ENCODE measurements at places on chromosomes 16 and 17.

DNA sequence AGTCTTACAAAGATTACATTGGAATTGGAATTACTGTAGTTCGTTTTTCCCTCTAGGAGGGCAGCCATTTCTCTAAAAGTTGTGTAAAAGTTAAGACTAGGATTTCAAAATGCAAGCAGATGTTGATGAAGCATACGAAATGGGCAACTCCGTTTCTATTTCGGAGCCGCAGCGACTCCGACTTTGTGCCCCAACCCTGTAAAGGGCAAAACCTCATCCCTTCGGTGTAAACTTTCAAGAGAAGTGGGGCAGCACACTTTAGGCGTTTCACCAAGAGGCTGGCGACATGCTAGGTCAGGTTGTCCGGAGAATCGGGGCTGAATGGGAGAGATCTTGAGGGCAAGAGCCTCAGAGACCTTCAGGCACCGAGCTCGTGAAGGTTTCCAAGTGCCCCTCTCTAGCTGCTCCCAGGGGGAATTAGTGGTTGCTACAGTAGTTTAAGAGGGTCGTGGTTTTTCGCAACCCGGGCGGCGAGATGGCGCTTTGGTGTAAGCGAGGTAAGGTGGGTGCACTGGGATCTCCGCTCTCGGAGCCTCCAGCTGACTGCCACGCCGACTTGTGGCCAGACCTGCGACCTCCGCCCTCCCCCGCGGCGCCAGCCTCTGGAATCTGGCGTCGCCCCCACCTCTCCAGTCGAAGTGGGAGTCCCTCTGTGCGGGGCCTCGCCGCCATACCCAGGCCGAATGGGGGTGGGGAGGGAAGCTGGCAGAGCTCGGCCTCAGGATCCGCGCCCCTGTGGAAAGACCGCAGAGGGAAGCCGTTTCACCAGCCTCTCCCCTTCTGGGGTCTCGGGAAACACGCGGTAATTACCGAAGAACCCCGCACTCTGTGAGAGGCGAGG is 1.0 kb upstream of the HEXIM2 start:
- DNase-seq, result peak; percentile 94

GRCh38 chr17:2612630-2613029 is 19.2 kb downstream of the PAFAH1B1 start:
- DNase-seq, result no peak

- DNase-seq, result peak; percentile 44
Measured at GRCh38 chr16:28146536-28146935, 65.2 kb downstream of the XPO6 start.

- DNase-seq, result no peak
Measured at GRCh38 chr17:73550556-73550955, 93.7 kb downstream of the SDK2 start.

DNA sequence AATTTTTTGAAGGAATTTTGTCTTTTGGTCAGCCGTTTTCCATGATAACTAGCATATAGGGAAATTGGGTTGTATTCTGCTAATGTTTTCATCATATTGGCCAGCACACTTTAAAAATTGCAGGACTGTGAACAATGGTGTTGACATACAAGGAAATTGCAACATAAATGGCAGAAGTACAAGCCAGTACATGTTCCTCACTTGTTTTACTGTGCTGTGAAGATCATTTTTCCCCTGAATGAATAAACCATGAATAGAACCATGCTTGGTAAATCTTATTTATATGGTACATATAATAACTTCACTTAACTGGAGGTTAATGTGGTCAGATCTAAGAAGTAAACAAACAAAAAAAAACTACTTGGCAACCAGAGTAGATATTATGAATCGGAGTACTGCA is 22.8 kb downstream of the OMG start:
- DNase-seq, result no peak

DNA sequence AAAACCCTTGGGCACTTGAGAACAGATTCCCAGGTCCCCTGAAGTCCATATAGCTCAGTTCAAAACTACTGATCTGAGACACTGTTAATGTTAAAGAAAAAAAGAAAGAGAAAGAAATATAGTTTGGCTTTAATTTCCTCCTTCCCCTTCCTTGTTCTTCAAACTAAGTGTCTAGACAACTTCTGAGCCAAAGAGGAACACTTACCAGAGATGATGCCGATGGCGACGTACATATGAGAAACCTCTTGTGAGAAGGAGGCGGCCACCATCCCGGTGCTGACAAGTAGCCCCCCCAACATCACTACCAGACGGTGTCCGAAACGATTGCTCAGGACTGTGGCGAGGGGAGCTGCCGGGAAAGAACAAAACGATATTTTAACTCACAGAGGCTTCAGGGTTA is 17.2 kb downstream of the SLC16A6 start:
- no peak for DNase-seq

DNA sequence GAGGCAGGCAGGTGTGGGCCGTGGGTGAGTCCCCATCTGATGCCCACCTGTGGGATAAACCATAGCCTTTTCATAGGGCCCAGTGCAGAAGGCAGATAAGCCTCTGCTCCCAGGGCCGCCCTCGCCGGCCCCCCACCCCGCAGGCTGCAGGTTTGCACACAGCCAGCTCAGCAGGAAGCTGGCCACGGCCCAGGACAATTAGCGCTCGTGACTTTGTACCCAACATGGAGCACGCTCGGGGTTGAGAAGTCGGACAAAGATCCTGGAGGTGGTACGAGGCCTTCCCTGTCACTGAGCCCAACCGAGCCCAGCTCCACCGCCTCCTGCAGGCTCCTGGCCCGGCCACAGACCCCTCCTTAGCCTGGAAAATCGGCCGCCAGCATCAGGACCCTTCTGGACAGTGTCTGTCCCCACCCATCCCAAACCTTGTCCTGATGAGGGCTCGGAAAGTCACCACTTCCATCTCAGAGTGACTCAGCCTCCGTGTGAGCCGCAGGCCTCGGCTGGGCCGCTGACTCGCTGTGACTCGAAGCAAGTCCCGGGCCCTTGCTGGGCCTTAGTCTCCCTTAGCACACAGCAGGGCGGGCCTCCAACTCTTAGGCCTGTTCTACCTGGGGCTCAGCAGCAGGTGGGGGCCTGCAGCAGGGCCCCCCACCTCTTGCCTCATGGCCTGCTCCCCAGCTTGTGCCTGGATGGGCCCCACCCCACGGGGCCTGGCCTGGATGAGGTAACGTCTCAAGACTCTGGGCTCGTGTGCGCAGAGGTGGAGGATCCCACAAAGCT is 22.7 kb downstream of the FAM83G start:
- DNase-seq, result peak; percentile 49

GRCh38 chr16:49399594-49400364 is 26.2 kb downstream of the C16orf78 start:
- DNase-seq, result no peak

- no peak for DNase-seq
Measured at GRCh38 chr17:57278740-57279387, 22.5 kb downstream of the MSI2 start.

- no peak for DNase-seq
Measured at GRCh38 chr17:63132459-63132911, 166.4 kb downstream of the TANC2 start.

DNA sequence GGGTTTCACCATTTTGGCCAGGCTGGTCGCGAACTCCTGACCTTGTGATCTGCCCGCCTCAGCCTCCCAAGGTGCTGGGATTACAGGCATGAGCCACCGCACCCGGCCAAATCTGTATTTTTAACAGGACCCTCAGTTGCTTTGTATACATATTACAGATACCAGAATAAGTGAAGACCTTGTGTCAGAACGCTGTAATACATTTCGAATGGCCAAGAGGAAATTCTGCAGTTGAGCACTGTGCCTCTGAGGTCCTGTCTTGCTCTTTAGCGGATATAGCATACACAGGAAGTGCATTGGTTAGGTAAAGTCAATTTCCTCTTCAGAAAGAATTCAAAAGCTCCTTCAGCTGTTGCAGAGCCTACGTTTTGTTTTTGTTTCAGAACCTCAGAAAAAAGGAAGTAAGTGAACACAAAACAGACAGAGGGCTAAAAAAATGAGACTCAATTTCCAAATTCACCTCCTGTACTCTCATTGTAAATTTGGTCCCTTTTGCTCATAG is 15.7 kb downstream of the CRLF3 start:
- DNase-seq, result no peak

- peak; percentile 76 for DNase-seq
Measured at GRCh38 chr16:31537362-31538242, 9.9 kb downstream of the AHSP start.

GRCh38 chr17:15963670-15964110 is 18.8 kb downstream of the ADORA2B start:
- DNase-seq, result peak; percentile 49

GRCh38 chr17:81021531-81022343 is 13.2 kb upstream of the BAIAP2 start:
- no peak for DNase-seq

- DNase-seq, result peak; percentile 74
Measured at GRCh38 chr16:11497851-11498289, 88.8 kb downstream of the LITAF start.

GRCh38 chr16:75265911-75266701 is 14.7 kb upstream of the BCAR1 start:
- DNase-seq, result peak; percentile 95

- DNase-seq, result no peak
Measured at GRCh38 chr17:76410328-76410965, 26.0 kb downstream of the SPHK1 start.

GRCh38 chr17:42016941-42017865 is at the start of gene DNAJC7:
Gene DNAJC7 (minus strand): TSS chr17:42017439. CDS start chr17:42017416, 23 bp downstream.
- peak; percentile 95 for DNase-seq

DNA sequence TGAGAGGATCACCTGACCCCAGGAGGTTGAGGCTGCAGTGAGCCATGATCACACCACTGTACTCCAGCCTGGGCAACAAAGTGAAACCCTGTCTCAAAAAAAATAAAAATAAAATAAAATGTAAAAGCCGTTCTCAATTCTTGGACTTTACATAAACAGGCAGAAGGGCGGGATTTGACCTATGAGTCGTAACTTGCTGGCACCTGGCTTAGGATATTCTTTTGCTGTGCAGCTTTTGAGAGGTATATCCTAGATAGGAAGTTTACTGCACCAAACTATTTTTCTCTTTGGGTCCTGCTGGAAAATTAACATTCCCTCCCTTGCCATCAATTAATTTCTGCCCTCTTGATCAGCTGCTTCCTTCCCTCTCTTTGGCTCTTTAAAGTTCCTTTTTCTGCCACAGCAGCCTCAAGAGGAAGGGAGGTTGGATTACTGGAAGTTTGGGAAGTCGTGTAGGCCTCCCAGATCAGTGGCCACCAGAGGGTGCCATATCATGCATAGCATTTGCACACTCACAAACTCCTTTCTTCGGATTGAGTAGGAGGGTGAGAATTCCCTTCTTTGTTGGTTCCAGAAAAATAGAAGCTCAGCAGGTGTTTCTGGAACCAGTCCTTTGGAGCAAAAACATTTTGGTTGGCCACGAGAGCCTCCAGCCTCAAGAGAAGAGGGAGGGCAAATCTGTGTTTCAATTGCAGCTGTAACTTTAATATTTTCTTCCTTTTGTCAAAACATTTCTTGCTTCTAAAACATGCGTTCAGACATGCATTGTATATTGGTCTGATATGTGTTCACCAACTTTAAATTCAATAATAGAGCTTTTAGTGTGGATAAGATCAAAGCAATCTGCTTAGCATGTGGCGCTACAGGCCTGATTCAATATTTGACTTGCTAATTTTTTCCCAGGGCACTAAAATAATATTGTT is 147.3 kb downstream of the CCDC182 start:
- DNase-seq, result peak; percentile 89

DNA sequence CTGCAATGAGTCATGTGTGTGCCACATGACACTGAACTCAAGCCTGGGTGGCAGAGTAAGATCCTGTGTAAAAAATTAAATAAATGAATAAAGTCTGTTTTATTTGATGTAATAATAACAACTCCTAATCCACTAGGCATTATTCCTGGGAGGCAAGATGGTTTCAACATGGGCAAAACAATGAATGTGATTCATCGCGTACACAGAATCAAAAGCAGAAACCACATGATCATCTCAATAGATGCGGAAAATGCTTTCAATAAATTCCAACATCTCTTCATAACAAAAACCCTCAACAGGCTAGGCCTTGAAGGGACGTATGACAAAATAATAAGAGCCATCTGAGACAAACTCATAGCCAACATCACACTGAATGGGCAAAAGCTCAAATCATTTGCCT is 195.4 kb downstream of the CDH11 start:
- DNase-seq, result no peak

DNA sequence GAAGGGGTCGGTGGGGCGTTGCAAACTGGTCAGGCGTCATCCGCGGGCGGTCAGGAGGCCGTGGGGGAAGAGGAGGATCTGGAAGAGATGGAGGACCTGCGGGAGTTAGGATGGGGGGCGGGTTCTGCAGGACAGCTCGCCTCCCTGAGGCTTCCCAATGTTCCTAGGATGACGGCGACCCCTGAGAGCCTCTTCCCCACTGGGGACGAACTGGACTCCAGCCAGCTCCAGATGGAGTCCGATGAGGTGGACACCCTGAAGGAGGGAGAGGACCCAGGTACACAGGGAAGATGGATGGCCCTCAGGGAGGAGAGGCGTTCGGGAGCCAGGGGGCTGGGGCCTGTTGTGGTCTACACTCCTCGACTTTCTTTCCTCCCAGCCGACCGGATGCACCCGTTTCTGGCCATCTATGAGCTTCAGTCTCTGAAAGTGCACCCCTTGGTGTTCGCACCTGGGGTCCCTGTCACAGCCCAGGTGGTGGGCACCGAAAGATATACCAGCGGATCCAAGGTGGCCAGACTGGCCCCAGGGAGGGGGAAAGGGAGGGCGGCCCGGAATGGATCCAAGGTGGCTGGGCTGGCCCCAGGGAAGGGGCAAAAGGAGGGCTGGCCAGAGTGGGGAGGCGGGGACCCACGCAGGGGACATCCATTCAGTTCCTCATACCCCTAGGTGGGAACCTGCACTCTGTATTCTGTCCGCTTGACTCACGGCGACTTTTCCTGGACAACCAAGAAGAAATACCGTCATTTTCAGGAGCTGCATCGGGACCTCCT is 839 bp downstream of the PLD2 start:
- peak; percentile 20 for DNase-seq

DNA sequence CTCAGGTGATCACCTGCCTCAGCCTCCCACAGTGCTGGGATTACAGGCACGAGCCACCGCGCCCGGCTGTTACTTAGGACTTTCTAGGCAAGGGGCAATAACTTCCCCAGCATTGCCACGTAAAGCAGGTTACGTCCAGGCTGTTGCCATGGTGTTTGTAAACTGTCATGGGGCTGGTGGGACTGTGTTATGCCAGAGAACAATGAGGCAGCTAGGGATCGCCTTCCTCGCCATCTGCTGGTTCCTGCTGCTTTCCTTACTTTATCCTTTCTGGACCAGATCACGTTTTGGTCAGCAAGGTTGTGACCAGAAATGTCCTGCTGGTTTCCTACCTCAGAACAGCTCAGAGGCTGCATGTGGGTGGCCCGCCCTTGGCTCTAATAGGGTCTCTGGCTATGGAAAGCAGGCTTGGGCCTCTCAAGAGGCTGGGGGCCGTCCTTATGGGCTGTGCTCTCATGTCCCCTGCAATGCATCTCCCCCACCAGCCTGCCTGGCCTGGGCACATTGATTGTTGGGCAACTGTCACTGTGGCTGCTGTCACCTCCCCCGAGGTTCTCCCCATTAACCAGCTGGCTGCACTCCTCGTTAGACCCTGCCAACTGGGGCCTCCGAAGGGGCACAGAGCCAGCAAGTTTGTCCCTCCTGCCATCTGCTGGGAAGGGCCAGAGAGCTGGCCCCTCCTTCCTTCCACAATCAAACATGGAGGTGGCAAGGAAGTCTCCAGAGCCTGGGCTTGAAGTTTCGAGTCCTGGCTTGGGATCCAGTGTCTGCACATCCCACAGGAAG is 28.2 kb upstream of the ZC3H18 start:
- DNase-seq, result no peak
